ENCODE measurements at places on chromosomes 6 and 20.

GRCh38 chr20:33352258-33353012, 48.9 kb downstream of the CDK5RAP1 start:
- DNase-seq, result no peak

DNA sequence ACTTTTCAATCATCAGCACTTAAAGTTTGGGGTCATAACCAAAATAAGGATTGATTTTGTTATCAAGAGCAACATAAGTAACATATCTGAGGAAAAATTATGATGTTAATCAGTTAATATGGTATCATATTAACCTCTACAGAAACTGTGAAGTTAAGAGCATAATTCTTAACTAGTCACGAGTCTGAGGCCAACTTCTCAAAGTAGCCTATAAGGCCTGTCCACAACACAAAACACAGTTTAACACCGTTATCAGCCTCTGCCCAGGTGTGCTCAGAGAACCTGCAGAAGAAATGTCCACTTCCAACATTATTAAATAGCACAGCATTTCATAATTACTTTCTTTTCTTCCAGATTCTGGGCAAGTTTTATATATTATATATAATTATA, 1.1 kb downstream of the STX7 start:
- DNase-seq, result no peak

DNA sequence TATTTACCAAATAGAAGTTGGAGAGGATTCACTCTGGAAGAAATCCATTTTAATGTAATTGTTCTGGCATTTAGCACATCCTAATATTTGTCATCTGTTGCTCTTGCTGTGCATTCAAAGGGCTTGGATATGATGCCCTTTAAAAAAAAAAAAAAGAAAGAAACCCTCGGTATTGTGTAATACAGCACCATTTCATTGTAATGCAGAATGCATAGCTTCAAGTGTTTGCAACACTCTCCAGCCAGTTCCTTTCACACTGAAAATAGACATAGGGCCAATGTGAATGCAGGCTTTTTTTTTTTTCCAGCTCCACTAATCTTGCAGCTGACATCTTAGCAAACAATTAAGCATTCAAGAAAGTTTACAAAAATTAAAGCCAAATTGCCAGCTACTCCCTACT, 197.4 kb upstream of the POU3F2 start:
- DNase-seq, result no peak

GRCh38 chr6:2684103-2684749, 66.5 kb downstream of the MYLK4 start:
- no peak for DNase-seq
